ENCODE measurements at places on chromosomes 7 and 10.

GRCh38 chr7:81676105-81676811, 93.6 kb downstream of the HGF start:
- DNase-seq = no peak

- DNase-seq = no peak
Observed at GRCh38 chr10:12579954-12580858, 230.9 kb downstream of the CAMK1D start.

- no peak for DNase-seq
Observed at GRCh38 chr10:113867904-113868303, 13.4 kb downstream of the NHLRC2 start.

- DNase-seq = no peak
Observed at GRCh38 chr7:28498636-28499035, 86.3 kb downstream of the CREB5 start.

- no peak for DNase-seq
Observed at GRCh38 chr7:7554021-7554432, 12.7 kb upstream of the MIOS start.

DNA sequence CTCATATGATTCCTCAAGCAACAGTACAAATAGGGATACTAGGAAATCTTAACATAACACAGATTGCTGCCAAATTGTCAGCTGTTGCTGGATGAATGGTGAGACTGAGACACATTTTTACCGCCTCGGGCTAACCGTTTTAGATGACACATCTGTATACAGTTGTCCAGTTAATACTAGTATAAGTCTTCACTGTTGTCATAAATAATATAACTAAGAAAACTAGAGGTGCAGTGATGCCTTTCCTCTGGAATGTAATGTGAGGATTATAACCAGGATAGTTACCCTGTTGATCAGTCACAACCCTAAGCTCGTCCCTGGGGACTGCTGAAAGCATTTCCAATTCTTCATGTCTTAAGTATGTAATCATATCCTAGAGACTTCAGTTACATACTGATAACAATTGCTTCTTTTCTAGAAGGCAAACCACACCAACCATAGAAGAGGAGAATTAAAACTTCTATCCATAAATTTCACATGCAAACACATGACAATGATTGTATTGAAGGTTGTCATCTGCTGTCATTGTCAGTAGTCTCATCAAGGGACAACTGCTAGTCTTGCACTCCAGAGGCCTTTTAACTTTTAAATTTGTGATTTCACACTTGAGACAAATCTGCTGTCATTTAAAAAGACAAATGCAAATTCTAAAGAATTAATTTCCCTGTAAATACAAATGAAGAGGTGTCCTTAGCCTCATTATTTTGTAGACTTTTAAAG, 100.4 kb upstream of the SEMA3D start:
- no peak for DNase-seq

DNA sequence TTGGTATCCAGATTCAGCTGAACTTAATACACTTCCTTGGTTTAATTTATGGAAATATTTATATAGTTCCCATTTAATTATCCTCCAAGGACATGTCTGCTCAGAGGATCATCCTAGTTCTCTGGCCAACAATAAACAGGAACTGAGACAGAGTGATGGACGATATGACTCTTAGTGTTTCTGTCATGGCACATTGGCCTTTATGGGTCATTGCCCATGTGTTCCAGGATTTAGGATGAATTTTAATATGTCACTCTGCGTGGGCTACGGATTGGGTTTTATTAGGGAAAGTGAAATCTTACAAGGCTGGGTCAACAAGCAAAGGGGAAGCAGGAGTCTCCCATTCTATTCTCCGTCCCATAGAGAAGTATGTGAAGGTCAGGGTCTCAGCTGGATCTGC, 18.8 kb upstream of the TNPO3 start:
- DNase-seq = no peak

- no peak for DNase-seq
Observed at GRCh38 chr10:11546581-11546980, 64.9 kb downstream of the USP6NL start.

- DNase-seq = no peak
Observed at GRCh38 chr7:35734001-35734483, 39.1 kb upstream of the HERPUD2 start.

GRCh38 chr10:124530215-124530665, 68.6 kb downstream of the LHPP start:
- peak; percentile 75 for DNase-seq

GRCh38 chr10:111128331-111129180, 51.7 kb downstream of the ADRA2A start:
- no peak for DNase-seq

- DNase-seq = no peak
Observed at GRCh38 chr7:94922457-94922856, 15.1 kb downstream of the PPP1R9A start.

- no peak for DNase-seq
Observed at GRCh38 chr10:111725050-111725449, 458.5 kb downstream of the GPAM start.

DNA sequence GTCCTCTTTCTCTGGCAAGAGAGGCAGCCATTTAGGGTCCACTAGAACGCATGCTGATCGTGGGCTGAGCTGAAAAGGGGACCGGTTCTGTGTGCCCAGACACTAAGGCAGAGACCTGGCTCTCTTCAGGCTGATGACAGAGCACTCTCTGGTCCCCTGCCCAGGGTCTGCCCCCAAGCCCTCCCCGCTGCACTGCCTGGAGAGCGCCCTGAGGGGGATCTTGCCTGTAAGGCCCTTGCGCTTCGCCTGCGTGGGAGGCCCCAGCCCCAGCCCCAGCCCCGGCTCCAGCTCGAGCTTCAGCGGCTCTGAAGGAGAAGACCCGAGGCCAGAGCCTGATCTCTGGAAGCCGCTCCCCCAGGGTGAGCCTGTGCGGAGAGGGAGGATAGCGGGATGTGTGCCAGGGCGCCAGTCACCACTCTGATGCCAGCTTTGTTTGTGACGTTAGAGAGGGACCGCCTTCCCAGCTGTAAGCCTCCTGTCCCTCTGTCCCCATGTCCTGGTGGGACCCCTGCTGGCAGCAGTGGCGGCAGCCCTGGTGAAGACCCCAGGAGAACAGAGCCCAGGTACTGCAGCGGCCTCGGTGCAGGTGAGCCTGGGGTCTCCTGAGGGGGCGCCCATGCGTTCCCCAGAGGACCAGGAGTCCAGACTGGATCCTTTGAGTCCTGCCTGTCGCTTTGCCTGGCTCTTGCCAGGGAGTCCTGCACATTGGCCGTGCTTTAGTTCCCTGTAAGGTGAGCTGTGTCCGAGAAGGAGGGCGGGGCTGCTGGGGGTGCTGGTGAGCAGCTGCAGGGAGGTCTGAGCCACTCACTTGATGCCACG, 43.2 kb downstream of the ZNF467 start:
- DNase-seq = no peak

- peak; percentile 15 for DNase-seq
Observed at GRCh38 chr10:79400146-79401004, 45.0 kb downstream of the ZCCHC24 start.

GRCh38 chr10:69172241-69172982, 7.6 kb upstream of the SUPV3L1 start:
- no peak for DNase-seq

DNA sequence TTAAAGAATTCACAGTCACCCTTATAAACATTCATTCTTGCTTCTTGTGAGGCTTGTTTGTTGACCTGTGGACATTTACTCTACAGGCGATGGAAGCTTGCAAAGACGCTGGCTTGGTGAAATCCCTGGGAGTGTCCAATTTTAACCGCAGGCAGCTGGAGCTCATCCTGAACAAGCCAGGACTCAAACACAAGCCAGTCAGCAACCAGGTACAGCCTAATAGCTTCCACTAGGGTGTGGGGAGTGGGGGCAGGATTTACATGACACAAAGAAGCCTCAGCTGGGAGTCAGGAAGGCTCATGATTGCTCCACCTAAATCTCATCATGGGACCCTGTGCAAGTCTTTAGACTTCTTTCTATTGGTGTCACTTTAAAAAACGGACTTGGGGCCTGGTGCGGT, 29.0 kb downstream of the AKR1D1 start:
- no peak for DNase-seq

DNA sequence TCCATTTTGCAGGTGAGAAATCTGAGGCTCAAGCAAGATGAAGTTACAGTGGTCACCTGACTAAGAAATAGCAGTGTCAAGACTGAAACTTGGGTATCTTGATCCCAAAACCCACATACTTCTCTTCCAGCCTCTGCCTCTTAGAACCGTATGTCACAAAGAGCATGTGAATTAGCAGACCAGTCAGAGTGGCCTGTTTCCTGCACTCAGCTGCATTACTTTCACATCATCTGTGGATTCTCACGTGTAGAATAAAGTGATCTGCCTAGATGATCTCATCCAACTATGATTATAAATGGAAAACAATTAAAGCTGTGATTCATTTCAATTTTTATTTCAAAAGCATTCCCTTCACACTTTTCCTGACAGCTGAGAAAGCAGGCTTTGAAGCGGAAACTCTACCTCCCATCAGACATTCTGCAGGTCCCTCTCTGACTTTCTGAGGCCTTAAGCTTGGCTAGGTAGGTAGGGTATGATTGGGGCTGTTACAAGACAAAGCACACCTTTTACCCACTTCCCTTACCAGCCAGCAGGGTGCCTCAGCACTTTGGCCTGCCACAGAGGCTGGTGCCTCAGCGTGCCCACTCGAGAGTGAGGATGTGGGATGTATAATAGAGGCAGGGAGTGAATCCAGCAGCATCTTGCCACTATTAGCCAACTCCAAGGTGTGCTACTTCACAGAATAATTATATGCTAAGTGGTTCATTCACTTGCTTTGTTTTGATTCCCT, 70.2 kb upstream of the PDE1C start:
- DNase-seq = no peak

- DNase-seq = no peak
Observed at GRCh38 chr10:122780391-122780790, 65.3 kb downstream of the CUZD1 start.

GRCh38 chr10:111209692-111210091, 132.9 kb downstream of the ADRA2A start:
- no peak for DNase-seq

- no peak for DNase-seq
Observed at GRCh38 chr10:103449208-103450144, 2.7 kb downstream of the CALHM2 start.

- no peak for DNase-seq
Observed at GRCh38 chr7:38909870-38910269, 879 bp upstream of the VPS41 start.

- no peak for DNase-seq
Observed at GRCh38 chr7:44114586-44115310, 8.6 kb downstream of the POLD2 start.

DNA sequence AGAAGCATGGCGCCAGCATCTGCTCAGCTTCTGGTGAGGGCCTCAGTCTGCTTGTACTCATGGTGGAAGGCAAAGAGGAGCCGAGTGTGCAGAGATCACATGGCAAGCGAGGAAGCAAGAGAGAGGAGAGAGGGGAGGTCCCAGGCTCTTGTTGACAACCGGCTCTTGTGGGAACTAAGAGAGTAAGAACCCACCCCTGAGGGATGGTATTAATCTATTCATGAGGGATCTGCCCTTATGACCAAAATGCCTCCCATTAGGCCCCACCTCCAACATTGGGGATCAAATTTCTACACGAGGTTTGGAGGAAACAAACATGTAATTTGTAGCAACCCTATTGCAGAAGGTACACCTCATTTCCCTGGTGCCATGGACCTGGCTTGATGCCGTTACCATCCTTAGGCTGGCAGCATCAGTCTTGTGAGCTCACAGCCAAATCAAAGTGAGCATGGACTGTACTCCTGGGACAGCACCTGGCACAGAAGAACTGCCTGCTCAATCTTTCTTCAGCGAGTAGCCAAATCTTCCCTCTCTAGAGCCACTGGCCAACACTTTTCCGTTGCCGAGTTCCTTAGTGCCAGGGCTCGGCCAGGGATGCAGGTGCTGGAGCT, 6.5 kb downstream of the BTBD16 start:
- no peak for DNase-seq

GRCh38 chr10:102641402-102641801, 2.9 kb upstream of the TRIM8 start:
- no peak for DNase-seq

- no peak for DNase-seq
Observed at GRCh38 chr7:116543664-116544063, 18.8 kb downstream of the CAV1 start.

GRCh38 chr7:28163949-28164348, 16.6 kb downstream of the JAZF1 start:
- no peak for DNase-seq
